NCI-H2029 (cell line): ENCODE measurements at places on chromosomes 1 and 21.

DNA sequence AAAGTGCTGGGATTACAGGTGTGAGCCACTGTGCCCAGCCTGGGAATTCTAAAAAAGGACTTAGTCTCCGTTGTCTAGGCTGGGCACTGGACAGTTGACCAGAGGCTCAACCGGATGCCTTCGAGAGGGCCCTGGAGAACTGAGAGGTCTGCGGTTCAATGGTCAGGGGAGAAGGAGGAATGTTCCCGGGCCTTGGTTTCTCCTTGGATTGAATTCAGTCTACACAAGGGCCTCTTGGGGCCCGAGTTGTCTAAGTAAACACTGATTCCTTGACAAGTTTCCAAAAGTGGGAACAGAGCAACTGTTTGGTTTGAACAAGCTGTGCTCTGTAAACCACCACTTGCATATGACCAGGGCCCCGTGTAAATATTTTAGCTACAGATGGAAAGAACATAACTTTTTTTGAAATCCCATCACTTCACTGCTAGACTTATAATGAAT, 29.1 kb upstream of the CAPZB start:
- no peak for DNase-seq

- DNase-seq, result peak; percentile 65
These were observed 34.4 kb downstream of the ZSWIM5 start for GRCh38 chr1:45172005-45172404.

GRCh38 chr1:197800379-197801110, 25.3 kb upstream of the DENND1B start:
- DNase-seq, result no peak

DNA sequence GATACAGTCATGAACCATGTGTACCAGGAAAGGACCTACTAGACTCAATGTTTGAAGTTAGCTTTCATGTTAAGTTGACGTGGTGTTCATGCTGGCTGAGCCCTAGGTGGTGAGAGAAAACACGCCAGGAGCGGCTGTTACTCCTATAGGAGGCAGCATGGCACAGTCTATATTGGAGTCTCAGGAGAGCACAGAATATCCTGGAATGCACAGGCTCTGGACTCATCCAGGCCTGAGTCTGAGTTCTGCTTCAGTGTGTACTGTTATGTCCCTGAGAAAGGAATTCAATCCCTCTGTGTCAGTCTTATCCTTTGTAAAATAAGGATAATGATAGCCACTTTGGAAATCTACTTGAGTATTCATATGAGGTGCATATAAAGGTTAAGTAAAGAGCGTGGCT, 41.2 kb downstream of the DPT start:
- no peak for DNase-seq

DNA sequence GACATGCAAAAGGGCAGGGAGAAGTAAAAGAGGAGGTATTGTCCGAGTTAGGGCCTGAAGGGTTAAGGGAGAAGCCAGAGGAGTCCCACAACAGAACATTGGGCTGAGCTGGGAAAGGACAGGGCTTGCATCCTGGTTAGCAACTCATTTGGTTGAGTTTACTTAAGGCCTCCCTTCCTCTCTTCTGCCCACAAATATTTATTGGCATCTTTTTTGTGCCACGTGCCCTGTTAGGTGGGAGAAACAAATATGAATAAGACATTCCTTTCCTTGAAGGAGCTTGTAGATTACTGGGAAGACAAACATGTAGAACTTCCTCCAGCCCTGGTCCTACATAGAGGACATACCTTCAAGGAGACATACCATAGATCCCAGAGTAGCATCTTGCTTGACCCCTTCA, 53.0 kb upstream of the PRELP start:
- no peak for DNase-seq

DNA sequence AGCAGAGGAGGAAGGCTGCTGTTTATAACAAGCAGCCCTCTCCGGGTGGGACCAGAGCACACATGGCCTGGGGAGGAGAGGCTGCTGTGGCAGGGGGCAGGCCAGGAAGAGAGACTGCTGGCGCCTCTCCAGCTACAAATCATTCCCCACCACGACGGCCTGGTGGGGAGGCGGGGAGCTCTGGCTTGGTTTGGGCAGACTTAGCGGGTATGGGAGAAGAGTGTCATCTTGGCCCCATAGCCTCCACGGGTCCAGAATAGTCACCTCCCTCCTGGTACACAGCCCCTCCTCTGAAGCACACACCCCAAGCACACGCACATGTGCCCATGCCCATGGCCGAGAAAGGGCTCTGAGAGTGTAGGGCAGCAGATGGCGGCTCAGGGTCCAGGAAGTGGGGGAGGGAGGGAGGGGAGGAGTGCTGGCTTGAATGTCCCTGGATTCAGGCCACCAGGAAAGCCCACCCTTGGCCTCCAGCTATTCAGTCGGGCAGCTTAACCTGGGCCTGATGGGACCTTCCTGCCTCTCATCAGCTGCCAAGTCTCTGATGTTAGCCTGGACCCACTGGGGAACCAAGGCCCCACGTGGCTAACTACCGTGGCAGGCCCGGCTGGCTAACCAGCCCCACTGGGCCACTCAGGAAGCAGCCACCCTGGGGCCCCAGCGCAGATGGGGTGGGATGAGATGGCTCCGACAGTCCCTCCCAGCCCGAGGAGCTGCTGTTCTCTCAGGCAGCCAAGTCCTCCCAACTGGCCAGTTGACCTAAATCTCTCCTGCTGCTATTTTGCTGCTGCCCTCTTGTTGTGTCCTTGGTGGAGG, 10.9 kb downstream of the LRP8 start:
- no peak for DNase-seq

- no peak for DNase-seq
These were observed 19.7 kb upstream of the DYNLT5 start for GRCh38 chr1:66732407-66733166.

GRCh38 chr1:105686874-105687690, 1369.4 kb upstream of the PRMT6 start:
- DNase-seq, result no peak

DNA sequence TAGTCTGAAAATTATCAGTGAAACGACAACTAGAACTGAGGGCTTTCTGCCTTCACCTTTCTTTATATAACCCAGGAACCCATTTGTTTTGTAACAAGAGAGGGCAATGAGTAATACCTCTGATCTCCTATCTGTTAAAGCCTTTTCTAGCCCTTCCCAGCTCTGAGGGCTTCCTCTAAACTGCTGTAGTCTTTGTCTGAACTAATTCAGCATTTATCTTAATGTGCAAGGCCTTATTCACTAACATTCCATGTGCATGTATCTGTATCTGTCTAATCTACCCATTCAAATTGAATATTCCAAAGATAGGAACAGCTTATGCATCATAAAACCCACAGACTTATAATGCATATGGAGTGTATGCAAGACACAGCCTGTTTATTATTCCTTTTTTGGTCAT, 167.1 kb downstream of the LYPLAL1 start:
- DNase-seq, result no peak

- no peak for DNase-seq
These were observed 32.4 kb downstream of the ASTN1 start for GRCh38 chr1:177132141-177132540.

DNA sequence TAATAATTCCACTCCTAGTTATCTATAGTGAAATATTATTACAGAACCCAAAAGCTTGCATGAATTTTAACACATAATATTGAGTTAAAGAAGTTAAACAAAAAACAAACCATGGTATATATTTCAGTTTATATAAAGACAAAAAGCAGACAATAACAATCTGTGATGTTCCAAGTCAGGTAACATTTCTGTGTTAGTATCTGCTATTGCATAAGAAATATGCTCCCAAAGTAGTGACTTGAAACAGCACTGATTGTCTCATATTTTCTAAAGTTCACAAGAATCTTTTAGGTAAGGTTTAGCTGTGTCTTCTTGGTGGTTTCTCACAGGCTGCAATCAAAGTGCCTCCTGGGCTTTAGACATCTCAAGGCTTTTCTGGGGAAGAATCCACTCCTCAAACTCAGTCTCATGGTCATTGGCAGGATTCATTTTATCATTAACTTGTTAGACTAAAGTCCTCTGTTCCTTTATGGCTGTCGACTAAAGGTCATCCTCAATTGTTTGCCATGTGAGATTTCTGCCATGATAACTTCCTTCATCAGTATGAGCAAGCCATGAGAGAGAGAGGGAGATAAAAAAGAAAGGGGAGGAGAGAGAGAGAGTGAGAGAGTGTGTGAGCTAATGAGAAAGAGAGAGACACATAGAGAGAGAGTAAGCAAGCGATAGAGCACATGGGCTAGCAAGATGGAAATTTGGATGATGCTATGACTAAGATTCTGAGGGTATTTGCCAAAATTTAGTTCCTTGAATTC, 19.9 kb downstream of the GBP1 start:
- DNase-seq, result no peak

DNA sequence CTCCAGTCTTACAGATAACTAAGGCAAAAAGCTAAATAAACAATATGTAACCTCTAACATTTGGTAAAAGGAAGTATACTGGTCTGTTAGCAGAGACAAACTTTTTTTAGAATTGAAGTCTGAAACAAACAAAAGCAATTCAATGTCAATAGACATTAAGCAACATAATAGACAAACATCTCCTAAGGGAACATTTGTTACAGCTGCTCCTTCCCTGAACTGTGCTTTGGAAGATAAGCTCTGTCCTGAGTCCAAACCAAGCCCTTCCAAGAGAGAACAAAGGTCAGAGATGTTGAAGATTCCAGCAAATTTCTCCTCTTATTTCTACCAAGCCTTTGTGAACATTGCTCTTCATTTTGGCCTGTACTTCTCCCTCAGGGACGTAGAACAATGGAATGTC, 25.3 kb downstream of the FMO2 start:
- DNase-seq, result no peak

- no peak for DNase-seq
These were observed 90.7 kb downstream of the MT1HL1 start for GRCh38 chr1:236913371-236914037.

DNA sequence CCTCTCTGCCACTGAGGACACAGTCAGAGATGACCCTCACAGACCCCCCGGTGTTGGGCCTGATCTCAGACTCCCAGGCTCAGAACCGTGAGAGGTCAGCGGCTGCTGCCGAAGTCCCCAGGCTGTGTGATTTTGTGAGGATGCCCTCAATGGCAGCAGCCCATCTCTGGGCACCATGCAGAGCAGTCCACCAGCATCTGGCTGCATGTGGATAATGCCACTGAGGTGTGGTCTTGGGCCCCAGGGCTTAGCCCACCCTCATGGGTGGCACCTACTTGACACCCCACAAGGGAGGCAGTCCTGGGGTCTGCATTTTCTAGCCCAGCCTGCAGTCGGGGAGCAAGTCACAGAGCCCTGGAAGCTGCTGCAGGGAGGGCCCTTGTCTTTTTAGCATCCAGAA, 5.5 kb upstream of the ACTRT2 start:
- no peak for DNase-seq

DNA sequence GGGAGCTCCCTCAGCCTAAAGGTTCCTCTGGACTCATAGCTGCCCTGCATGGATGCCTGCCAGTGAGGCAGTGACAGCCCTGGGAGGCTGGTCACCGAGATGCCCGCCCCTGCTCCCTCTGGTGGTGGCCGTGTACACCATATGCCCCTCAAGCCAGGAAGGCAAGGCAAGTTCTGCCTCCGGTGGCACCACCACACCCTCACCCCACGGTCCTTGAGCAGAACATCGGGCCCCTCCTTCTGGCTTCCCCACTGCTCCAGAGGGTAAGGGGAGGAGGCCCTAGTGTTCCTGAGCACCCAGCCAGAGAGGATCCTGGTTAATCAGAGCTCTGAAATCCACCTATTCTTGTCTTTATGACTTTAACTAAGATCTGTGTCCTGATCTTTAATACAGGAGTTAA, 1.5 kb upstream of the S100A14 start:
- DNase-seq, result peak; percentile 11

DNA sequence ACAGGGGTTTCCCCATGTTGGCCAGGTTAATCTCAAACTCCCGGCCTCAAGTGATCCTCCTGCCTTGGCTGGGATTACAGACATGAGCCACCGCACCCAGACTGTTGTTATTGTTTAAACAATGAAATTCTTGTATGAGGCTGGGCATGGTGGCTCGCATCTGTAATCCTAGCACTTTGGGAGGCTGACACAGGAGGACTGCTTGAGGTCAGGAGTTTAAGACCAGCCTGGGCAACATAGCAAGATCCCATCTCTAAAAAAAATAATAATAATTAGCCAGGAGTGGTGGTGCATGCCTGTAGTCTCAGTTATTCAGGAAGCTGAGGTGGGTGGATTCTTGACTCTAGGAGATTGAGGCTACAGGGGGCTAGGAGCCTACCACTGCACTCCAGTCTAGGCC, 6.7 kb upstream of the WDTC1 start:
- DNase-seq, result no peak

DNA sequence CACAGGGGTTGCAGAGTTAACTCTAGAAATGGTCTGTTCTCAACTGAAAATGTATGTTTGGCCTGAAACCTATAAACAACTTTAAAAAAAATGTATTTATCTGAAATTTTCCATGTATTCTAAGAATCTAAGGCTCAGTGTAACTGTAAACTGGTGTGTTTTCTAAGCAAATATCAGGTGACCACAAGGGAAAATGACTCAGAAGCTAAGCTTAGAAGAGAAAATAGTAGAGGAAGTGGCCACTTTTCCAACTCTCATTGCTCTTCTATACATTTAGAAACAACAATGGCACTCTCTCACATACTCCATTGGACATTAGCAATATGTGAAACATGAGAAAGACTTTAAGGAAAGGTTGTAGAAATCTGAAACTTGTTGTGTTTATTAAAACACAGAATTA, 7.5 kb downstream of the TNFSF18 start:
- no peak for DNase-seq

DNA sequence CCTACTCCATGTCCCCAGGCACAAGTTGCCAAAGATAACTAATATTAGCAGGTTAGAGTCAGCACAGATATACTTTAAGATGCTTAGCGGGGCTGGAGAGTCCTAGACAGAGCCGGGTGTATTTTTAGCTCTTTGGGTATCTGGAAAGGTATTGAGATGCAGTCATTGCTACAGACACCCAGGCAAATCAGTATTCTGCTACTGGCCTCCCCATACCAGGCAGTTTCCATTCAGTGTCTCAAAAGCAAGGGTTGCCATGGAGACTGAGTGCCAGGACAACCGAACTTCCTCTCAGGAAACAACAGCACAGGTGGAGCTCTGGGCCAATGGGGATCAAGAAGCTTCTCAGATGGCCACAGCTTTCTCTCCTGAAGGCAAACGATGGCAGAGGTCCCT, 45.3 kb downstream of the KCNC4 start:
- DNase-seq, result no peak

DNA sequence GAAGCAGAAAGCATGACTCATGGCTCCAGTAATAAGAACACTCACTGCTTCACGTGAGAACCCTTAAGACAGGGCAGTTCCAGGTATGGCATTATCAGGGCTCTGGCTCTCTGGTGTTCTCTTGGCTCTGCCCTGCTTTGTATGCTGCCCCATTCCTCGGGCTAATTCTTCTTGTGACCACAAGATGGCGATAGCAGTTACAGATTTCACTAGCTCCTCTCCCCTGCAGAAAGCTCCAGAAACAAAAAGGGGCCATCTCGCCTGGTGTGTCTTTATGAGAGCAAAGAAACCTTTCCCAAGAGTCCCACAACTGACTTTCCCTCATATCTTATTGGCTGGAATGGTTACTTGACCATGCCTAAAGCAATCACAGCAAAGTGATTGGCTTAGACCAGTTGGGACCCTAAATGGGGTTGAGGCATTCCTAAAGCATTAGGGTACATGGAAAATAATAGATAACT, 60.1 kb downstream of the F3 start:
- DNase-seq, result peak; percentile 65
